ENCODE measurements at places on chromosomes 5 and 9.

DNA sequence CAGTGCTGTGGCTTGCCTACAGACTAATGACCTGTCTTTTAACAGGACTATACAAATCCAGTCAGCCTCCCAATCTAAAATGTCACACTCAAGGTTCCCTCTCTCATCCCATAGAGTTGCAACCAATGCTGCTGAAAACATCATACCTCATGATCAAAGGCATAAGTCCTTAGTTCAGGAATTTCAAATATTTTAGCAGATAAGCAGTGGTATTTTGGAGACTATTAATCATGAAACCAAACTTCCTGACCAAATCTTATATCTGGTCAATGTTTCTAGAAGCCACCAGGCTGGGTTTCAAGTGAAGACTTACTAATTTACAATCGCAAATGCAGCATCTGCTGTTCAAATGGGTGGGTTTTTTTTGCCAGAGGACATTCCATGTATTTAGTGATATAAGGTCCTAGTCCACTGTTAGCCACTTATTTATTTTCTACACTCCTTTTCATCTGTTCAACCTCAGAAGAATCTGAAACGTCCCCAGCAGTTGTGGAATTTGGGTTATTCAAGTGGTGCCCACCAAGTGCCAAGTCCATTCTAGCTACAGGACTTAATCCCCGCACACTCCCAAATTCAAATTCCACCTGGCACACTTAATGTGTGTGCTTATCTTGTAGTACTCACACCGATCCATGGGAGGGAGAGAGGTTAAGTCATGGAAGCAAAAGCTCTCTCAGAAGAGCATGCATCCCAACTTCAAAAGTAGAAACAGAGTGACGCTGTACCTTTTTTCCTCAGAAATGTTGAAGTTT lies 5.8 kb downstream of the TAS2R1 start:
- no peak for DNase-seq

DNA sequence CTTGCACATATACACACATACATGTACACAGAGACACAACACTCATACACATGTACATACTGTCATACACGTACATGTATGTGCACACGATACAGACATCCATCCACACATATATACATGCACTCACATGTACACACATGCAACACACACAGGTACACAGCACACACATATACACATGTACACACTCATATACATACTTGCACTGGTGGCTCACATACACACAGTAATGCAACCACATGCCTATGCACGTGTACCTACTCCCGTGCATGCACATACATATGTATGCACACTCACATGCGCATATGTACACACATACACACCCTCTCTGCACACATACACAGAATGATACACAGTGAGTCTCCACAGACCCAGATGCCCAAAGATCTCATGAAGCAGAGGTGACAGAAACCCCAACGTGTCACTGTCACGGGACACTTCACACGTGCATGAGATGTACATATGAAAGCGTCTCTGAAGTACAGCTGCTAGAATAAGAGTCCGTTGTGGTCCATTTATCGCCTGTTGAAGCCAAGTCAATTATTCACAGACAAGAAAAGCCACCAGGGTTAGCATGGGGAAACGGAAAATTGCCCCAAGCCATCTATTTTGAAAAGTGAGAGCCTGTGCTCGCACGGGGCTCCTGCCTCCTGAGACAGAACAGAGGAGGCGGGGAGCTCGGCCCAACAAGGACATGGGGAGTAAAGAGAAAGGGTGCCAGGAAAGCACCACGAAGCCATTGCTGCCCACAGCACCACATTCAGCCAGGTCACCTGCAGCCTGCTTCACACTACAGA lies 24.9 kb downstream of the LPCAT1 start:
- DNase-seq: no peak

- no peak for DNase-seq
Measured at GRCh38 chr5:154836225-154836624, 14.2 kb downstream of the FAXDC2 start.

- DNase-seq: no peak
Measured at GRCh38 chr9:88781628-88782391, 209.5 kb upstream of the S1PR3 start.

GRCh38 chr5:75028090-75028489 lies 24.3 kb downstream of the GCNT4 start:
- DNase-seq: no peak

- DNase-seq: no peak
Measured at GRCh38 chr5:179872055-179872827, 13.6 kb upstream of the MRNIP start.

DNA sequence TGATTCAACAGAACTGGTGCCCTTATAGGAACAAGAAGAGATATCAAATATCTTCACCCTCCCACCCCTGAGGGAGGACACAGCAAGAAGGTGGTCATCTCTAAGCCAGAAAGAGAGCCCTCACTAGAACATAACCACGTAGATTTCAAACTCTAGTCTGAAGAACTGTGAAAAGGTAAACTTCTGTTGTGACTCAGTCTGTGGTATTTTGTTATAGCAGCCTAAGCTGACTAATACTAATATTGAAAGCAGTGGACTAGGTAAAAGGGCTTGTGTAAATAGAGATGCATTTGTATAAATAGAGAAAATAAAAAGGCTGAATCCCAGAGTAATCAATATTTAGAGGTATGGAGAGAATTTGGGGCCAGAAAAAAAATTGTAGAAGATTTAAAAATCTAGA lies 157.6 kb upstream of the CCNH start:
- no peak for DNase-seq

DNA sequence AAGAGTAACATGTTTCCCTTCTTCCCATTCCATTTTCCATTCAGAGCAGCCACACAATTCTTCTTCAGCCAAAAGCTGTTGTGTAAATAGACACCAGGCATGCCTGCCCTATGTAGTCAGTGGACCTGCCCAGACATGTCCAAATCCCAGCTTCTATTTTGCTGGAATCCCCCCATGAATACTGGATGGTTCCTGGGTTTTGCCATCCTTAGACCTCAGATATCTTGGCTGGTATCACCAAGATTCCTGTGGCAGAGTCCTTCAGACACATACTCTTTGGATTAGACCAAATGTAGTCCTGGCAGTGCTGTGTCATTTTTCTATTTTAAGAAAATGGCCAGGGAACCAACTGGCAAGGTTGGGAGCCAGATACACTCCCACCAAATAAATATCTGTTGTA lies 10.3 kb downstream of the FST start:
- no peak for DNase-seq

- DNase-seq: no peak
Measured at GRCh38 chr9:109181284-109181683, 14.2 kb upstream of the FRRS1L start.

DNA sequence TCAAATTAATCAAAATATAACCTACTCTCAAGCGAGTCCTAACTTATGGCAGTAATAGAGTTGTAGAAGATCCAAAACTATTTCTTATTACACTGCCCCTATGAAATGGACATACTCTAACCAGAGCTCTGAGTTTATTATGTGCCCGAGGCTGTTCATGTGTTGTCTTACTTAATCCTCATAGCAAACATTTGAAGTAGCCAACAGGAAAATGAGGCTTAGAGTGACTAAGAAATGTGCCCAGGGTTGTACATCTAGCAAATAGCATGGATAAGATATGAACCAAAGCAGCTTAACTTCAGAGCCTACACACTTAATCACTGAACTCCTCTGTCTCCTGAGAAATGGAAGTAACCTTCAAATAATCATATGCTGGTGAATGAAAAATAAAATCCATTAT lies 1551.7 kb downstream of the MAT2B start:
- no peak for DNase-seq

DNA sequence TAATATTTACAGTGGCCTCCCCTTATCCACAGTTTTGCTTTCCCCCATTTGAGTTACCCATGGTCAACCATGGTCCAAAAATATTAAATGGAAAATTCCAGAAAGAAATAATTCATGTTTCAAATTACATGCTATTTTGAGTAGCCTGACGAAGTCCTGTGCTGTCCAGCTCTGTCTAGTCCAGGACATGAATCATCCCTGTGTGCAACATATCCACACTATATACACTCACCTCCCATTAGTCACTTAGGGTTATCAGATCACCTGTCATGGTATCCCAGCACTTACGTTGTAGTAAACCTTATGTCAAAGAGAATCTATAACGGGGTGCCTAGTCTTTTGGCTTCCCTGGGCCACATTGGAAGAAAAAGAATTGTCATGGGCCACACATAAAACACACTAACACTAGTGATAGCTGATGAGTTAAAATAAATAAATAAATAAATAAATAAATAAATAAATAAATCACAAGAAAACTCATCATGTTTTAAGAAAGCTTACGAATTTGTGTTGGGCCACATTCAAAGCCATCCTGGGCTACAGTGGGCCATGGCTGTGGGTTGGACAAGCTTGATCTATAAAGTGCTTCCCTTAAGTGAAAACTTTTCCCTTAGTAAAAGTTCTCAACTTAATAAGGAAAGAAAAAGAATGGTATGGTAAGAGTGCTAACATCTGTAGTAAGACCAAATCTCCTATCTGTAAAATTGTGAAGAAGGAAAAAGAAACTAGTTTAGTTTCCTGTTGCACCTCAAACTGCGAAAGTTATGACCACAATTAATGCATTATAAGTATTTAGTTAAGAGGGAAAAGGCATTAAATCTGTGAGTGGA lies 15.9 kb upstream of the OMD start:
- no peak for DNase-seq

GRCh38 chr5:65776441-65777141 lies 54.6 kb downstream of the NLN start:
- no peak for DNase-seq

DNA sequence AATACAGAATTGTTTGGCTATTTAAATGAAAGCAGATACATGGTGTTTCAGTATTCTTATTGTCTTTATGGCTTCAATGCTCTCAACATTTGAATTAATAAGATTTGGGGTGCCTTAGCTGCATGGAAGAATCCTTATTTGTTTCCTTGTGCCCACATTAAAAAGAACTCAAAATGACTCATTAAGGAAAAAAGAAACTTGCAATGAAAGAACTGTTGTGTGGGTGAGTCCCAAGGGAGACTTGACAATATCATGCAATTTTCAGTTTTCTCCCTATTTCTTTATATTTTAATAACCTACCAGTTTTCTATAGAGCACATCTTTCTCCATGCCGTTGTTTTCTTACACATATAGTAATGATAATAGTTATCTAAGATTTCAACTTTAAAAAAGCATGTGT lies 404.0 kb downstream of the PDE4D start:
- DNase-seq: no peak

DNA sequence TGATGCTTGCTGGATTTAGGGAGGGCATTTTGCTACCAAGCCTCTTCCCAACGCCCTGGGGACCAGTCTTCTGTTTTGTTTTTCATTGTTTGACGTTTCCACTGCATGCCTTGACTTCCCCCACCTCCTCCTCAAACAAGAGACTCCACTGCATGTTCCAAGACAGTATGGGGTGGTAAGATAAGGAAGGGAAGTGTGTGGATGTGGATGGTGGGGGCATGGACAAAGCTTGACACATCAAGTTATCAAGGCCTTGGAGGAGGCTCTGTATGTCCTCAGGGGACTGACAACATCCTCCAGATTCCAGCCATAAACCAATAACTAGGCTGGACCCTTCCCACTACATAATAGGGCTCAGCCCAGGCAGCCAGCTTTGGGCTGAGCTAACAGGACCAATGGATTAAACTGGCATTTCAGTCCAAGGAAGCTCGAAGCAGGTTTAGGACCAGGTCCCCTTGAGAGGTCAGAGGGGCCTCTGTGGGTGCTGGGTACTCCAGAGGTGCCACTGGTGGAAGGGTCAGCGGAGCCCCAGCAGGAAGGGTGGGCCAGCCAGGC lies 23.0 kb downstream of the PCDHGC5 start:
- DNase-seq: no peak

DNA sequence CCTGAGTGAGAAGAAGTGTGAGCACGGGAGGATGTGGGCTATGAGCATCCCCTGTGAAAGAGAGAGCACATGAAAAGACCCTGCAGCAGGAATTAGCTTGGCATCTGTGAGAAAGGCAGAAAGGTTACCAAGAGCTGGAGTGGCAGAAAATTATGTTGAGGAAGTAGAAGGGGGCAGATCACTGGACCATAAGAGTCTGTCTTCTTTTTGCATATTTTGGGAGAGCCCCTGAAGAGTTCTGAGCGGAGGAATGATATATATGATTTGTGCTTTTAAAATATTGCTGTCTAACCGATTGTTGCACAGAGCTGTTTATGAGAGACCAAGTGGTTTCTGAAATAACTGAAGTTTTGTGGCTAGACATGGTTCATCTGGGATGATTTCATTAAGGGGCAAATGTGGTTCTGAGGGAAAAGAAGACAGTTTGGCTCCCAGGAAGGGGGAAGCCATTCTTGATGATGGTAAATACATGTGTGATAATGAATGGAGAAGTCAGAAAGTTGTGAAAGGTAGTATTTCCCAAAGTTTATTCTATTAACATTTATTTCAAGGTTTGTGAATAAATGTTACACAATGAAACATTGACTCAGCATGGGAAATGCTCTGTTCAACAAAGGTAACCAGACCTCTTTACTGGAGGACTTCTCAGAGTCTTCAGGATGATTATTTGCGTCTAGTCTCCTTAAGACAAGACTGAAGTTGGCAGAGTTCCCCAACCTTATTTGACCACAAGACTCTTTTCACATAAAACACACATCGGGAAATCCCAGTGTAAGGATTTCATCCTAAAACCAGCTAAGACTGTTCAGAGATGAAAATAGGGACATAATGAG lies 31.5 kb upstream of the ADRB2 start:
- DNase-seq: no peak

Measured in activated CD4-positive, CD25-positive, alpha-beta regulatory T cell treated with anti-CD3 and anti-CD28 coated beads, Interleukin-2, amount 50 U/mL, for 16 hours (primary cell).